Activated gamma-delta T cell treated with anti-CD3 and anti-CD28 coated beads, Interleukin-2, amount 50 U/mL, for 16 hours (primary cell): ENCODE measurements at places on chromosomes 16 and 17.

GRCh38 chr16:85498607-85499006, 114.5 kb upstream of the GSE1 start:
- no peak for DNase-seq

DNA sequence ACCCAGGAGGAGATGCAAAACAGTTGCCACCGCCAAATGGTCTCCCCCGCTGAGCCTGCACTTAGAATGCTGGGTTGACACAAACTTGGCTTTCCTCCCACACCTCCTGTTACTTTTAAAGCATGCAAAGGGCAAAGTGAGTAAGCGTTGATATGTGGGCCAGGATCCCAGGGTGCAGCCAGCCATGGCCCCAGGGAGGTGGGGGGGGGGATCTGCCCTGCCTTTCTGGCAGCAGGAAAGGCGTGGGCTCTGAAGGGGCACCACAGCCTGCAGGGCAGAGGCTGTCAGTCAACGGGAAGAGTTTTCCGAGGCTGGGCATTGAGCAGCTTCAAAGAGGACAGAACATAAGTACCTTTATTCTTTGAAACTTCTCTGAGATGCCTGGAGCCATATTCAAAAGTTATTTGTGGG, 142.3 kb downstream of the ABCC12 start:
- no peak for DNase-seq

DNA sequence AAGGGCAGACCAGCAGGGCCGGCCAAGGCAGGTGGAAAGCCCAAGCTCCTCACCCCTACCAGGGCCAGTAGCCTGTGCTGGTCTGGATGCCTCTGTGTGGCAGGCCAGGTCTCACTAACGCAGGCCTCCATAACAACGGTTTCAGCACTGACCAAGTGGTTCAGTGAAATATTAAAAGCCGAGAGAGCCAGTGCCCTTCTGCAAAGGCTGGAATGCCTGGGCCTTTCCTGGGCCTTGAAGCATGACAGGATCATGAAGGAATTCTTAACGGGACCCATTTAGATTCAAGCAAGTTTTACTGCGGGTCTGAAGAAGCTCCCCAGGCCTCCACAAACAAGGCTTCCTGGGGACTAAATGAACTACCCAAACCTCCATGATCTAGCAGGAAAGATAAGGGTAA, 16.3 kb downstream of the ADAD2 start:
- DNase-seq: no peak

DNA sequence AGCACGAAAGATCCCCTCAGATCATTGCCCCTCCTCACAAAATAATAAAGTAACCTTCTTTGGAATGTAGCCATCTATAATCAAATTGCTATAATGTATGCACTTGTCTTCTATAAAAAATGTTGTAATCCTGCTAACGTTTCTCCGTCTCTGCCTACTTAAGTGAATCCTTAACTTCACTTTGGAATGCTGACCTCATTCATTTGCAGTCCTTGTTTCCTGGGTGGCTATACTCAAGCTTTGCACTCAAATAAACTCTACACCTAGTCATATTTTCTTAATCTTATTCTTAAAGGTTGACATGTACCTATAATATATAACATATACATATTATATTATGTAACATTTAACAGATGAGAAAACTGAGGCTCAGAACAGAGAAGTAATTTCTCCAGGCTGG, 22.7 kb downstream of the CHD9NB start:
- no peak for DNase-seq

- no peak for DNase-seq
Observed at GRCh38 chr17:55575058-55575636, 63.9 kb upstream of the SMIM36 start.

- DNase-seq: no peak
Observed at GRCh38 chr17:55571095-55571494, 59.8 kb upstream of the SMIM36 start.

DNA sequence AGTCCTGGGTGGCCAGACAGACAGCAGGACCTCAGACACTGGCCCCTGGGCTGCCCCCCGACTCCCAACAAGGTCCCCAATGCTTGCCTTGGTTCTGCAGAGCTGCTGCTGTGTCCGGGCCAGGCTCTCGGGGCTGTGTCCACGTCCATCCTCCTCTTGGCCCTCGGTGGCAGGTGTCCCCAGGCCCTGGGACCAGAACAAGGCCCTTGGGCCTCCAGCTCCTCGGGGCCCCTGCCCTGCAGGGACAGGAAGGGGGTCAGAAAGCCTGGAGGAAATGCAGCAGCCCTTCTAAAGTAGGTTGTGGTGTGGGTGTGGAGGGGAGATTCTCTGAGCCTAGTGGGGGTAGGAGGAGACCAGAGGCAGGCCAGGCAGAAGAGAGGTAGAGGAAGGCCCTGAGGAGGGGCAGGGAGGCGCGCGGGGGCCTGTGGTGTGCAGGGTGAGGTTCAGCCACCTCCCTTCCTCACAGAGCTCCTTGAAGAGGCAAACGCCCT, 2.5 kb upstream of the AXIN1 start:
- DNase-seq: no peak

DNA sequence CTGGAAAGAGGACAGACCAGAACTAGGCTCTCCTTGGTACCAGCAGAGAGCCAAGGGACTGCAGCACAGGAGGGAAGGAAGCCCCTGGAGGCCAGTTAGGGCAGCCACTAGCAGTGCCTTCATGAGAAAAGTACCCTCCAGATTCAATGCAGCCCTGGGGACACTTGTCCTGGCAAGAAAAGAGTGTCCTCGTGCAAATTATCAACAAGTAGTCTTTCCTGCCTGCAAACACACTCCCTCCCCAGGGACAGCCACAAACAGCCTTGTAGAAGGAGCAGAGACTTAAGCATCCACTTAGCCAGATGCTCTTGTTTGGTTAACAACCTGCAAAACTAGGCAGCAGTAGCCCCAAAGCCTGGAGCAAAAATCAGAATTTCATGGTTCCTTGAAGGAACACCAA, 24.3 kb downstream of the CENPV start:
- DNase-seq: no peak

- DNase-seq: no peak
Observed at GRCh38 chr17:28573040-28573380, 1.7 kb upstream of the PIGS start.

- no peak for DNase-seq
Observed at GRCh38 chr17:17758941-17759563, 77.7 kb downstream of the SREBF1 start.

DNA sequence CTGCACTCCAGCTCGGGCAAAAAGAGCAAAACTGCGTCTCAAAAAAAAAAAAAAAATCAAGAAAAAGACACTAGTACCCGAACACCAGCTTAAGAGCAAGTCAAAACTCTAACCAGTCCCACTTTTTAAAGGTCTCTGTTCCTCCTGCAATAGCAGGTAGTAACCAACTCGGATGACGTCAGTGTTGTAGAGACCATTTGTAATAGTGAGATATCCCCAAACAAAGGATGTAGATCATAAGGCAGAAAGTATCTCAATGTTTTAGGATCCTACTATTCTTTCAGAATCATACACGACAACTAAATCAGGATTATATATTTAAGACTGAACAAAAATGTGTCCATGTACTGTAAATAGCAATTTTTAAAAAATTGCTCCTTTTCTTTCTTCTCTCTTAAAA, 2.4 kb downstream of the JPT1 start:
- no peak for DNase-seq

GRCh38 chr17:77437747-77438146, 297.0 kb downstream of the SEC14L1 start:
- no peak for DNase-seq

GRCh38 chr16:25841761-25842160, 150.0 kb downstream of the HS3ST4 start:
- DNase-seq: no peak

DNA sequence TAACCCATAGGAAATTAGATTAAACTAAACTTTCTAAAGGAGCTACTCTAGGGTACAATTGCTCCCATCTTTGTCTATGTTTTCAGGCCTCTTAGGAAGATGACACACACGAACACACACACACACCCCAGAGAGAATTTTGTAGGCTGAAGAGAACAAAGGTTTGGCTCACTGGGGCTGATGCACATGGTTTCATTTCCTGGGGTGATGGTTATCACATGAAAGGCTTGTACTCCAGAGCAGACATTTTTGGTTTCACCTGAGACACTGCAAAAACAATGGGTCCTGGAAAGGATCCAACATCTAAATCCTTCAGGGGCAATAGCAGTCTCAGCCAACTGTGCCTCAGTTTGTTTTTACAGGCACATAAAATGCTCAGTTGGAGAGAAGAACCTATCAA, 62.8 kb downstream of the GRB7 start:
- DNase-seq: peak; percentile 36

- DNase-seq: no peak
Observed at GRCh38 chr17:8668176-8668740, 37.7 kb upstream of the MYH10 start.

DNA sequence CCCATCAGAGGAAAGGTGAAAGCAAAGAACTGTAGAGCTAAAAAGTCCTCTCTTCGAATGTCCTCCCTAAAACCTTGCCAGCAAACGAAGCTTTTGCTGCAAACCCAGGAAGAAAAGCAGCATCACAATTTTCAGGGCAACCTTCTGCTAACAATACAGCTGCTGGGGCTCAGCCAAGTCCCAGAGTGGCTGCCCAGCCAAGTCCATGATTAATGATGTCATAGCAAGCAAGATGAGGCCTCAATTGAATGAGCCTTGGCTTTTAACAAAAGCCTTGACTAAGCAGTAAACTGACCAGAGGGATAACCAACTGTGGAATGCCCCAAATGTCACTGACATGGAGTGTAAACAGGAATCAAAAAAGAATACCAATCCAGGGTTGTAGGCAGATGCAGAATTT, 342.7 kb downstream of the PMP22 start:
- DNase-seq: no peak

DNA sequence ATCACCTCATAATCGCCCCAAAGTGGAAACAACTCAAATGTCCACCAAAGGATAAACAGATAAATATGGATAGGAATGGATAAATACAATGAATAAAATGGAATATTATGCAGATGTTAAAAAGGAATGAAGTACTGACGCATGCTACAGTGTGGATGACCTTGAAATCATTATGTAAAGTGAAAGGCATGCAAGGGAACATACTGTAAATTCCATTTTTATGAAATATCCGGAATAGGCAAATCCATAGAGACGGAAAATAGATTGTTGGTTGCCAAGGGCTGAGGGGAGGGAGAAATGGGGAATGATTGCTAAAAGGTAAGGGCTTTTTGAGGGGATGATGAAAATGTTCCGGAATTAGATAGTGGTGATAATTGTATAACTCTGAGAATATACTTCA, 36.0 kb downstream of the STAT5B start:
- DNase-seq: no peak

- no peak for DNase-seq
Observed at GRCh38 chr16:24988129-24988518, 27.0 kb downstream of the ARHGAP17 start.

DNA sequence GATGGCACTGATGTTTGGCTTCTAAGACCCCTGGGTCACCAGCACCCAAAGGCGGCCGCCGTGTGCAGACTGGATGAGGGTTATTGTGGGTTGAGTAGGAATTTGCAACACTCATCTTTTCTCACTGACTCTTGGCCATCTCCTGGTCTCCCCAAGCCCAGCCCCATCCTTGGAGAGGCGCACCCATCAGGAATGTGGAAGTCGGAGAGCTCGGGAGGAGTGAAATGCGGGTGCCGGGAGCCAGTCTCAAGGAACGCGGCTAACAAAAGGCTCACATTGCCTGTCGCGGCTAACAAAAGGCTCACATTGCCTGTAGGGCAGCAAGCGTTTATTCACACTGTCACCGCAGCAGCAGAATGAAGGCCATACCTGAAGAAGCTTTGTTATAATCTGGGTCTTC, 248.6 kb downstream of the FOXL1 start:
- DNase-seq: no peak

DNA sequence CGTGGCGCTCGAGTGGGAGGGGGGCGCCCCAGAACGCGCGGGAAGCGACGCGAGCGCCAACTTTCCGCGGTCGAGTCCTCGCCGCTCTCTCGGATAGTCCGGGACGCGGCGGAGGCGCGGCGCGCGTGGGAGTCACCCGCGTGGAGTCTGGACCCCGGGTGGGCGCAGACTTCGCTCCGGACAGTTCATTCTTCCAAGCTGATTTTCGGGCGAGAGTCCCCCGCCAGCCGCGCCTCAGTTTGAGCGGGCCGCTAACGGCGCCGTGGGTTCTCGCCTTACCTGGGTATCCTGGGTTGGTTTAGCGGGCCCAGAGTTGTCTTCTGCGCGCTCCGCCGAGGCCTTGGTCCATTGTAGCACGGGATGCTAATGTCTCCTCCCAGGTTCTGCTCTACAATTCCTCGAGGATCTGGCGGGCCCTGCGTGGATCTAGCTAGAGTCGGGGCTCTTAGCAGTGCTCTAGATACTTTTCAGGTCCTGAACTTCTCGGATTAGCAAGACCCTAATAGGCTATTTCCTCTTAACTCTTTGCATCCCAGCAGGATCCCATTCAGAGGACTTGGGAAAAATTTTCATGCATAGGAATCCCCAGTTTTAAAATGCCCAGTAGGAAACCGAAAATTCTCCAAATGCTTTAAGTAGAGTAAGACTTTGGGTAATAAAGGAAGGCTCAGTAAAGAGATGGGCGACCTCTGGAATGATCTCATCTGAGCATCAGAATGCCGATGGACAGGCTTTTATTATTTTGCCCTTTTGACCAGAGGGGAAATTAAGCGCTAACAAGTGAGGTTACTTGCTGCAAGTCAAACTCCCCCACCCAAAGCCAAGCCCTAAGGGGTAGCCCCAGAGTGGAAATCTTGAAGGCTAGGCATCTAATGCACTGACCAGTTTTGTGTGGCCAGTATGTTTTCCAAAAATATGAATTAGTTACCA, 537 bp upstream of the GJC1 start:
- no peak for DNase-seq

DNA sequence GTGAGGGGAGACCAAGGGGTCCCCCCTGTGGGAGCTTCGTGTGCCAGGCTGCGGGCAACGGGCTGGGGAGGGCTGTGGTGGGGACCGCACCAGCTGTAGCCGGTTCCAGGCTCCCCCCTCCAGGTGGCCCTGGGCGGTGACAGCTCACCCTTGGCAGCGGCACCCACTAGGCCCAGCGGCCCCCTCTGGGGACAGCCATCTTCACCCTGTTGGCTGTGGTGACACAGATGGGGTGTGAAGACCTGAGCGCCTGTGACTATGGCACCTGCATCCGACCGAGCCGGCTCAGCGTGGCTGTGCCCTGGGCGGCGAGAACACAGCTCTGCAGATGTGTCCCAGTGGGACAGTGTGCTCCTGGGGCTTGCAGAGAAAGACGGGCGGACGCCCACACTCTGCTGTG, 1.1 kb upstream of the C1QTNF8 start:
- no peak for DNase-seq
